ENCODE measurements at places on chromosomes 11 and 22.

GRCh38 chr11:19321351-19321750 is 80.6 kb upstream of the E2F8 start:
- DNase-seq: no peak

DNA sequence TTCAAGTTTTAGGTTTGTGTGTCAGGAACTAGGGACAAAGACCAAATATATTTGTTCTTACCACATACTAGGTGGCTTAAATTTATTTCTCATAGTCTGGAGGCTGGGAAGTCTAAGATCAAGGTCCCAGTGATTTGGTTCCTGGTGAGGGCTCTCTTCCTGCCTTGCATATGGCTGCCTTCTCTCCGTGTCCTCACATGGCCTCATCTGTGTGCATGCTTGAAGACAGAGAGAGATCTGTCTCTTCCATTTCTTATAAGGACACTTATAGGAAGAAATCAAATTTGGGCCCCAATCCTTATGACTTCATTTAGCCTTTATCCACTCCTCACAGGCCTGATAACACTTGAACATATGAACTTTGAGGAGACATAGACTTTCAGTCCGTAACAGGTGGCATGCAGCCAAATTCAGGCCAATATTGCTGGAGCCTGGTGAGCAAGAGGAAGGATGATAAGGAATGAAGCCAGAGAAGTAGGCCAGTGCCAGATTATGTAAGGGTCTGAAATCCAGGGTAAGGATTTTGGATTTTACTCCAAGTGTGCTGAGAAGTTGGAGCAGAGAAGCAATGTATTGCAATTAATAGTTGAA is 35.1 kb downstream of the TTC17 start:
- DNase-seq: no peak

GRCh38 chr11:62544581-62545436 is 1.8 kb downstream of the AHNAK start:
- DNase-seq: no peak

DNA sequence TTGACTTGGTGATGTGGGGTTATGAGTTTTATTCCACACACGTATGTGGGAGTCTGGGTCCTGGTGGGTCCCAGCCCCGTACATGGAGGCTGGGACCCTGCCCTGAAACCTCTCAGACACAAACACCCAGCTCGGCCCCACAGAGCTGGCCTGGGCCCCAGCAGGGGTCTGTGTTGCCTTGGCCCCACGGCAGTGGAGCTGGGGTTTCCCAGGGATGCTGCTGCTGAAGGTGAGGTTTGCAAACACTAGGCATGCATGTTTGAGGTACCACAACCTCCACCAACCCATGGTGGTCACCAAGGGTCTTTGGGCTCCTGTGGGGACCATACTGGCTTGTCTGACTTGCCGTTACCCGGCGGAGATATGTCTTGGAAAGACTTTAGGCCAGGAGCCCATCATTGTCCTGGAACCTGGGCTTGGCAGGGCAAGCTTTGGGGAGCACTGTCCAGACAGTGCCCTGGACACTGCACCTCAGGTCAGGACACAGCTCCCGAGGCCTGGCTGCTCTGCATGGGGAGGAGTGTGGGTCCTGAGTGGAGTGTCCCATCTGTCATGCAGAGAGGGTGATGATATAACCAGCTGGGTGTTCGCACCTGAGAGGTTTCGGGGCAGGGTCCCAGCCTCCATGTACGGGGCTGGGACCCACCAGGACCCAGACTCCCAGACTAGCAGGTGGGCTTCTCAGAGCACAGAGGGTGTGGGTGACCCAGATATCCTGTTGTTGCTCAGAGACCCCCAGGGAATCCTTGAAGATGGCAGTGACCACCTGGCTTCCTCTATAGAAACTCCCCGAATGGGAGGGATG is 63.3 kb downstream of the KCNQ1 start:
- DNase-seq: no peak

DNA sequence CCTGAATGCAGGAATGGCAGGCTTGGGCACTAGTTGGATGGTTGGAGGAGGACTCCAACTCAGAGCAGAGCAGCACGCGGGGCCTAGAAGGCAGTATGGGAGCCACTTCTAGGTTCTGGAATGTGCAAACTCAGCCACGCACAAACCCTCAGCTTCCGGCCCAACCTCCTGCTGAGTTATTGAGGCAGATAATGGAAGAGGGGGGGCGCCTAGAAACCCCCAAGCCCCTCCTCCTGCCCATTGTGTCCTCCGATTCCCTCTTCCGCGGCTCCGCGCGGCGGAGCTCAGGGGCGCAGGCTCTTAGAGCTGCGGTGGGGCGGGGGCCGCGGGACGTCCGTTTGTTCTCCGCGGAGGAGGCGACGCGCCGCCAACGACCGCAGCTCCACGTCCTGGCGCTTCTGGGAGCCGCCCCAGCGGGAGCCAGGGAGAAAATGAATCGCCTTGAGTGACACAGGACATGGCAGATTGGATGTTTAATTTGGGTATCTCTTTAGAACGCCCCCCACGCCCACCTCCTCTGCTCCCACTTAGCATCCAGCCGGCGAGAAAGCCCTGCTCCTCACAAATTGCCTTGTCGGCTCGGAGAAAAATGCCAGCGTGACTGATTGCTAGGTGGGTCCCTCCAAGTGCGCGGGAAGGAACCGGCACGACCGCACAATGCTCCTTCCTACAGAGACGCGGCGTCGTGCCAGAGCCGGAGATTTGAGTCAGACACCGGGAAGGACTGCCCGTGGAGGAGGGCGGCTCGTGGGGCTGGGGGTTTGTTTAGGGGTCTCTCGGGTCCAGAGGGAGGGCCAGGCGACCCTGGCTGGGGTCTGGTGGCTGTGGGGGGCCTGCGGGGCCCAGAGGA is 144.6 kb downstream of the NECTIN1 start:
- DNase-seq: peak; percentile 82

DNA sequence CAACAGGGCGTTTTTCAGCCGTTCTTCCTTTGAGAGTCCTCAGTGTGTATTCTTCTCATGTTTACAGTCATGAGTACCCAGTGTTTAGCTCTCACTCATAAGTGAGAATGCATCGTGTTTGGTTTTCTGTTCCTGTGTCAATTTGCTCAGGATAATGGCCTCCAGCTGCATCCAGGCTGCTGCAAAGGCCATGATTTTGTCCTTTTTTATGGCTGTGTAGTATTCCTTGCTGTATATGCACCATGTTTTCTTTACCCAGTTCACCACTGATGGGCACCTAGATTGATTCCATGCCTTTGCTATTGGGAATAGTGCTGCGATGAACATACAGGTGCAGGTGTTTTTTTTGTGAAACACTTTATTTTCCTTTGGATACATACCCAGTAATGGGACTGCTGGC is 23.5 kb downstream of the B3GAT1 start:
- DNase-seq: no peak

GRCh38 chr11:69243496-69244200 is 50.3 kb upstream of the MYEOV start:
- DNase-seq: no peak

GRCh38 chr11:91158891-91159537 is 936.2 kb upstream of the CHORDC1 start:
- peak; percentile 20 for DNase-seq

DNA sequence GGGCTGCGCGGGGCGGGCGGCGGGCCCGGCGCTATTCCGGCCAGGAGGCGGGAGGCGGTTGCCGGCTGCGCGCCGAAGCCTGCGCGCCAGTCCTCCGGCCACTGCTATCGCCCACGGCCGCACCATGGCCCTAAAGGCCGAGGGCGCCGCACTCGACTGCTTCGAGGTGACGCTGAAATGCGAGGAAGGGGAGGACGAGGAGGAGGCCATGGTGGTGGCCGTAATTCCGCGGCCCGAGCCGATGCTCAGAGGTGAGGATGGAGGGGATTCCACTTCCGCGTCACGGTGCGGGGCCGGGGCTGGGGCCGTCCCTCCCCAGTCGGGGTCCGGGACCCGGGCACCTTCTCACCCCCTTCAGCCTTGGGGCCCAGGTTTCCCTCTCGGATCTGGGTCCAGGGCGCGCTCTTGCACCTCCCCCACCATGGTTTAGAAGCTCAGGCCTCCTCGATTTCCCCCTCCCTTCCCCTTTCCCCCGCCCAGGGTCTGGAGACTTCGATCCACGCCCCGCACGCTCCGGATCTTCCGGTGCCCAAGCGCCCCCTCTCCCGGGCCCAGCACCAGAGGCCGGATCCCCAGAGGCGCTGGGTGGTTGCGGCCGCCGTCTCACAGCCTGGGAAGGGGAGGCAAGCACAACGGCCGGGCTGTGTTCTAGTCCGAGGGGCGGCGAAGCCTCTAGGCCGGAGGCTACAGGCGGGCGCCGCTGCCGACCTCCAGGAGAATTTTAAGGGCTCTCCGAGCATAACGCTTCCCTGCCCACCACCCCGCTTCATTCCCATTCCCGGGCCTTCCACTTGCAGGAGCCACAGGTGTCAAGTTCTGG is 517 bp downstream of the SPINDOC start:
- DNase-seq: peak; percentile 62

DNA sequence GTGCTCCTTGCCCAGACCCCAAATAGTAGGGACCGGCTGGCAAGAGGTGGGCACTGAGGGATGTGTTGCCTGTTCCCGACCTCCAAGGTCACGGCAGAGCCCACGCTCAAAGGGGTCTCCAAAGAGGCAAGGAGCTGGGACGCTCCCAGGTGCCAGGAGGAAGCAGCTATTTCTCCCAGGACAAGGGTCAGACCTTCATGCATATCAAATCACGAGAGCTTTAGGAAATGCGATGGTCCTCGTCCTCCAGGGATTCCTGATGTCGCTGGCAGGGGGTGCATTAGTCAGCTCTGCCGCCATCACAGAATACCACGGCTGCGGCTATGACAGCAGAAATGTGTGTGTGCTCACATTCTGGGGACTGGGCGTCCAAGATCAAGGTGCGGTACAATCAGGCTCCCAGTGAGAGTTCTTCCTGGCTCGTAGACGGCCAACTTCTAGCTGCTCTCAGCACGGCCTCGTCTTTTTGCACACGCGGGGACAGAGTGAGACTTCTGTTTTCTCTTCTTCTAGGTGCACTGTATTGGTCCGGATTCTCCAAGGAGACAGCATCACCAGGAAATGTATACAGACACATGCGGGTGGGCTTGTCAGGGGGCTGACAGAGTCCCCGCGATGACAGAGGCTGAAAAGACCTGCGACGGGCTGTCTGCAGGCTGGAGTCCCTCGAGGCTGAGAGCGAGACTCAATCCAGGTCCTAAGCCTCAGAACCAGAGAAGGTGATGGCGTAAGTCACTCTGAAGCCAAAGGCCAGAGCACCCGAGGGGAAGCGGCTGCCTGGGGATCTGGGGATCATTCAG is 81.6 kb downstream of the SHANK2 start:
- no peak for DNase-seq

GRCh38 chr11:22491555-22492225 is 133.9 kb downstream of the FANCF start:
- DNase-seq: peak; percentile 55

DNA sequence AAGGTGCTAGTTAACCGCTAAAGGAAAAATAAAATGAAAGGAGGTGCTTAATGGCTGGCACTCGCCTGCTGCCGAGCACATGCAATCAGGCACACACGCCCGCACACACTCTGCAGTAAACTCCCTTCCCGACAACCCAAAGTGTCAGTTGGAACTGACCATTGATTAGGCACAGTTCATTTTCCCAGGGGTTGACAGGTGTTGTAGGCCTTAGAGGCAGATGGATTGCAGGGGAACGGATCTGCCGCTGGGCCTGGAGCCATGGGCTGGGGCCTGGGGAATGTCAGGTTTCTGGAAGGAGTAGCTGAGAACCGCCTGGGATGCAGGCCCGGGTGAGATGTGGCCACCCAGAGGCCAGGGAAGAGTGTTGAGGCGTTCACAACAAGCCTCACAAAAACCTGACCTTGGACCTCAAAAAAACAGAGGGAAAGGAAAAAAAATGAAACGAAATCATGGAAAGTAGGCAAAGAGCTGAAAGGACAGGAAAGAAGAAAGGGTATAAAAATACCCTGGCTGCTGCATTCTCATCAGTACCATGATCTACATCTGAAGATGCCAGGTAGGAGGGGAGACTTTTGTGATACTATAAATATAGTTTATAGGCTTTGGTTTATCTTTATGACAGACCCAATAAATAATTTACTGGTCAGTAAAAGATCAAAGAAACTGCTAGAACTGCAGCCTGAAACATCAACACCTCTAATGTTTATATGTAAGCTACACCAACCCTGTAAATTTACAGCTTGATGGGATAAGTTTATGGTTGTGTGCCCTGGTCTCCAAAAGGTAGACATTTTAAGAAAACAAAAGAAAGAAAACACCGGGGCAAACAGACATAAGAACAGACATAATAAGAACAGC is 313.4 kb downstream of the BUD13 start:
- no peak for DNase-seq

DNA sequence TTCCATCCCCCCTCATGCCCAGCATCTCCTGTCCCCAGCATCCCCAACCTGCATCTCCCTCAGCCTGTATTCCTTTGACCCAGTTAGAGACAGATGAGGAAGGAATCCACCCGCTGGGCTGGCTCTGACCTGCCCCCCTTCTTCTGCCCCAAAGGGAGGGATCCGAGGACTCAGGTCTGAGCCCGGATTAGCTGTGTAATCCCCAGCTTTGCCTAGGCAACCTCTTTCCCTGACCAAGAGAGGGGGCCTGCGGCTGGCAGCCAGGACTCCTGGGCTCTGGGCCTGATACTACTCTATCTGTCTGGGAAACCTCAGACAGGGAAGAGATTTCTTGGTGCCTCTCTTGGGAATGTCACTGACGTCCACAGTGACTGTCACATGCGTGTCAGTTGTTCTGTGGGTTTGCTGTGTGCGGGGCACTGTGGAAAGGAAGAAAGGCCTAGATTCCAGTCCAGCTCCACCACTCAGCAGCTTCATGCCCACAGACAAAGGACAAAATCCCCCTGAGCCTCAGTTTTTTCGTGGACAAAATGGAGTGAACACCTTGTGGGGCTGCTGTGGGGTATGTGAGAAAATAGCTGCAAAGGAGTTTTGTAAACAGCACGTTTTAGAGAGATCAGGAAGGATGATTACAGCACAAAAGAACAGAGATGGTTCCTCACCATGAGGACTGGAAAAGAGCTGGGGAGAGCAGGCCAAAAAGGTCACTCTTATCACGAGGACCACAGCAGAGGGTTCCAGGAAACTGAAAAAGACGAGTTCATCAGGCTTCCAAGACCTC is 1.3 kb upstream of the NDUFV1 start:
- no peak for DNase-seq

- DNase-seq: peak; percentile 66
These were observed 9.9 kb upstream of the CELSR1 start for GRCh38 chr22:46547179-46547882.

GRCh38 chr11:75790986-75791385 is 22.4 kb downstream of the DGAT2 start:
- no peak for DNase-seq

GRCh38 chr11:70888061-70888460 is 364.3 kb downstream of the SHANK2 start:
- no peak for DNase-seq

GRCh38 chr11:103609117-103610066 is 427.0 kb upstream of the DDI1 start:
- peak; percentile 95 for DNase-seq

DNA sequence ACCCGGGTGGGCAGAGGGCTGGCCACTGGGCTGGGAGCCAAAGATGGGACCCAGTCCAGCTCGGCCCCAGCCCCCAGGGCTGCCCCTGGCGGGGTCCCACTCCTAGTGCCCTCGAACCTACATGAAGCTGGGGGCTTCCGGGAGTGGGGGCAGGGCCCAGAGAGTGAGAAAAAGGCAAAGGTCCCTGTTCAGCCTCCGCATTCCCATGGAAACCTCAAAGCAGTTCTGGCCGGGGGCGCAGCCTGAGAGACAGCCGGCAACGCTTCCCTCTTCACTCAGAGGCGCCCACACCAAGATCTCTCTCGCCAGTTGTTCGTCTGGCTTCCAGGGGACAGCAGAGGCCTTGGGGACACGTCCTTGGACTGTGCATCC is 22.4 kb upstream of the ARHGAP8 start:
- no peak for DNase-seq

Measured in astrocyte of the spinal cord (primary cell).